HuH-7 (cell line): ENCODE measurements at places on chromosomes 3 and 15.

- DNase-seq: no peak
Observed at GRCh38 chr3:185741586-185741985, 83.3 kb downstream of the IGF2BP2 start.

DNA sequence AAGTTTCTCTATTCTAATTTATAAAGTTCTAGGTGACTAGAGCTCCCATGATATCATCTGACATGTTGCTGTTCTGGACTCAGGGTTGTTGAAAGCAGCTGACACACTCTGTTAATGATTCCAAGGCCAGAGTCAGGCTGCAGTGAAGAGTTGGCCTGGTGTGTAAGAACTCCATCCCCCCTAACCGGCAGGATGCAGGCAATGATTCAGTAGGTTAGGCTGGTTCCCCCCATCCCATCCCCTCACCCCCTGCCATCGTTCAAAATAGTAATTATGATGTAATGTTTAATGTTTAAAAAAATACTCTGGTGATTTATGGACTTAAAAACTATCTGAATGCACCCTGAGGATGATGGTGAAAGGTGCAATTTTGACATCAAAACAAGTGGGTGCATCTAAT, 4.6 kb upstream of the TRIM71 start:
- DNase-seq: peak; percentile 90

GRCh38 chr3:22593638-22594037, 609.5 kb upstream of the UBE2E2 start:
- DNase-seq: no peak

GRCh38 chr3:83738202-83738601, 1220.6 kb upstream of the CADM2 start:
- DNase-seq: no peak

- peak; percentile 15 for DNase-seq
Observed at GRCh38 chr15:92306663-92307062, 87.0 kb upstream of the ST8SIA2 start.

DNA sequence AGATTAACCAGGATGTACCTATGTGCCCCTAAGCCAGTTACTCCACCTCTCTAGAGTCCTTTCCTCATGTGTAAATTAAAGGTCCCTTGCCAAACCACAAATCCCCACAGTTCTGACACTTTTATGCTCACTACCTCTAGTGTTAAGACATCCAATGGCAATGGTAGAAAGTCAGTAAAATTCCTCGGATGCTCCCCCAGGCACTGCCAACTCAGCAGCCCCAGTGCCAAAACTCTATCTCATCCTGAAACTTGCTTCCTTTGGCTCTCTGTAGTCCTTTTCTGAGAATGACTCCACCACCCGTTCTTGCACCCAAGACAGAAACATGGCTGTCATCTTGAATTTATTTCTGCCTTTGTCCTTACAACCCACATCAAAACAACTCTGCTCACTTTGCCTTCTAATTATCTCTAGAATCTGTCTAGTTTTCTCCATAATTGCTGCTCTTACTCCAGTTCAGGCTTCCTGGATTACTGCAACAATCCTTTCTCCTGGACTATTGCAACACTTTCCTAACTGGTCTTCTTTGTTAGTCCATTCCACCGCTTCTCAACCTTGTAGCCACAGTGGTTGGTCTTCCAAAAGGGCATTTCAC, 41.6 kb downstream of the MB21D2 start:
- peak; percentile 38 for DNase-seq

DNA sequence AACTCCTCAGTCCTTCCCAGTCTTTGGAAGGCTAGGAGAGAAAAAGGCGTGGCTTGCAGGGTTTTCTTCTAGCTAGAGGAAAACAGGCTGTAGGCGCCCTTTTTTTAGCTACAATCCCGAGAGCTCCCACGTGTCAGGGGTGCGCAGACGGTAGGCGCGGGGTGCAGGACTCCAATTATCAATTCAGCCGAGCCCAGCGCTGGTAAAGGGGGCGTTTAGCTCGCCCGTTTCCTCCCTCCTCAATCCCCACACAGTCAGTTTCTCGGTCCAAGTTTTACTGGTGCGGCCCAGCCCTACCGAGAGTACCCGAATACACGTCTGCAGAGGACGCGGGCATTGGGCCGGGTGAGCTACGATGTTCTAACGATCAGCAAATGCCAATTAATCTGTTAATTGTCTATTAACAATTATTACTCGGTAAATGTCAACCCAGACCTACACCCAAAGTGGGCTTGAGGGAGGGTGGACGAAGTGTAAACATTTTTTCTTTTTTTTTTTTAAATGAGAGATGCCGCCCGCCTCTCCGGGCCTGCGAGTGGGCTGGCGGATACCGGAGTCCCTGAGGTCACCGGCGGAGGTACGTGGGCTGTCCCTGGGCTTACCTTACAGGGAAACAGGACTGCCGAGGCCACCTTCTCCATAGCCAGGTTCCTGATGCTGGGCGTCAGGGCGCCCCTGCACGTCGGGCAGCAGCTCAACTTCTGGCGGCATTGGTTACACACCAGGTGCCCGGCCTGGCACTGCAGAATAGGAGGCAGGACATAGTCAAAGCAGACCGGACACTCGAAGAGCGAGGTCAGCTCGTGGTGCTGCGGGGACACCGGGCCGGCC, 923 bp downstream of the SIAH2 start:
- no peak for DNase-seq

- no peak for DNase-seq
Observed at GRCh38 chr3:155394240-155394639, 100.8 kb upstream of the STRIT1 start.

DNA sequence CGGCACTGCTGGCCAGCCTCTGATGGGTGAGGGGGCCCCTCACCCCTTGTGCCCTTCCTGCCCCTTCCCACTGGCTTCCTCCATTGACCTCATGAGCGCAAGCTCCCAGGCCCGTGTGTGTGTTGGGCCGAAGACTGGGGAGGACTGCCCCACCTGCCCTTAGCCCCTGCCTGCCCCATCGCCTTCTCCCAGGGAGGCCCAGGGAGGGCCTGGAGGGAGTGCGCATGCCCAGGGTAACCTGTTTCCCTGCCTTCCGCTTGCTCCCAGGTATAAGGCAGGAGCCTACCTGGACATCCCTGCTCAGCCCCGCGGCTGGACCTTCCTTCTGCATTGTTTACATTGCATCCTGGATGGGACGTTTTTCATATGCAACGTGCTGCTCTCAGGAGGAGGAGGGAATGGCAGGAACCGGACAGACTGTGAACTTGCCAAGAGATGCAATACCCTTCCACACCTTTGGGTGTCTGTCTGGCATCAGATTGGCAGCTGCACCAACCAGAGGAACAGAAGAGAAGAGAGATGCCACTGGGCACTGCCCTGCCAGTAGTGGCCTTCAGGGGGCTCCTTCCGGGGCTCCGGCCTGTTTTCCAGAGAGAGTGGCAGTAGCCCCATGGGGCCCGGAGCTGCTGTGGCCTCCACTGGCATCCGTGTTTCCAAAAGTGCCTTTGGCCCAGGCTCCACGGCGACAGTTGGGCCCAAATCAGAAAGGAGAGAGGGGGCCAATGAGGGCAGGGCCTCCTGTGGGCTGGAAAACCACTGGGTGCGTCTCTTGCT, 8.8 kb downstream of the DLL4 start:
- no peak for DNase-seq

GRCh38 chr15:43286074-43286473, 19.3 kb upstream of the TGM5 start:
- DNase-seq: no peak

- DNase-seq: no peak
Observed at GRCh38 chr15:60639502-60639901, 160.6 kb upstream of the ICE2 start.

DNA sequence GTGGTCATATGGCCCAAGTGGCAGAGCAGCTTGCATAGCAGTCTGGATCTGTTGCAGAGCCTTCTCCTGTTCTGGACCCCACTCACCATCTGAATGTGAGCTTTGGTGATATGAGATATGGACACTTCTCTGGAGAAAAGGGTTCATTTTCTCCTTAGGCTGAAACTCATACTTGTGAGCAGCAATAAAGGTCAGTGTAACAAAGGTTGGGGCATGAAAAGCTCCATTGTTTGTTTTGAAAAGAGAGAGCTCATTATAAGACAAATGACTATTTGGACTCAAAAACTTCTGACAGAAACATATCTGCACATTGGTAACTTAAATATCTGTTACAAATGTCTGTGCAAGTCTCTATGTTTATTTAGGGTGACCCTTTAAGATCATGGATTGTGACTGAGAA, 517.3 kb downstream of the MFSD1 start:
- no peak for DNase-seq

DNA sequence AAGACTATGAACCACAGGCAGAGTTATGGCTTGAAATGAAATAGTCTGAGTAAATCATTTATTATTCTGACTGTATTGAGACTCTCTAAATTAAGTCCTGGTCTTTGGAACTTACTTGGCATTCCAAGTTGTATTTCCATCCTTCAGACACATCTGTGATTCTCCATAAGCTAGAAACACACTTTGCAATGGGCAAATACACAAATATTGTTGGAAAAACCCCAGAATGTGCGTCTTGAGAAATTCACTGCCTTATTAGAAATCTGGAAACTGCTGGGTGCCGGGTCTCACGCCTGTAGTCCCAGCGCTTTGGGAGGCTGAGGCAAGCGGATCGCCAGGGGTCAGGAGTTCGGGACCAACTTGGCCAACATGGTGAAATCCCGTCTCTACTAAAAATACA, 87.8 kb downstream of the WWTR1 start:
- no peak for DNase-seq
